ENCODE measurements at places on chromosomes 12 and 14.

GRCh38 chr12:59010941-59011340 is 90.6 kb upstream of the LRIG3 start:
- DNase-seq = no peak

- DNase-seq = no peak
Observed at GRCh38 chr12:89212339-89212771, 139.9 kb downstream of the DUSP6 start.

DNA sequence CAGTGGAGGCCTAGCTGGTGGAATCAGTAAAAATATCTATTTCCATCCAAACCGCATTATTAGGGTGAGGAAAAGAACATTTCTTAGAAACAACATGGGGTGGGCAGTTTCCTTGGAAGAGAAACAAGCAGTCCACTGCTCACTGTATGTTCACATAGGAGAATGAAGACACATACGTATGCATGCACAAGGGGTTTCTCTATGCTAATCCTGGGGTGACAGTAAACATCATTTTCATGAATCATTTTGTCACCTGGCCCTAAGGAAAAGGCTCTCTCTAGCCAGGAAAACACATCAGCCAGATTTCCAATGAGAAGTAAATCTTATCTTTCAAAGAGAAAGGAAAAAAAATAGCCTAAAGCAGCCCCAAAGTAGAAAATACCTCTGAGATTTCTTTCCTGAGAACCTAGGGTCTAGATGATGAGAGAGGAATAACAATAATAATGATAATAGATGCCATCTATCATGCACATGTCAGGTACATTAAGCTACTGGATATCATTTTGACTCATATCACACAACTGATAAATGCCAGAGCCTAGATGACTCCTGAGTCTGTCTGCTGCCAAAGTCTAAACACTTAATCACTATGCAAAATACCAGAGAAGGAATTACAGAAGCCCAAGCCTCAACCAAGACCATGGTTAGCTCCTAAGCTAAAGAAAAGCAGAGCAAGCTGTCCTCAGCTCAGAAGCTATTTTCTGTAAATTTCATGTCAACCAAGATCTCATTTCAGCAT is 520.5 kb upstream of the TMPO start:
- DNase-seq = no peak

DNA sequence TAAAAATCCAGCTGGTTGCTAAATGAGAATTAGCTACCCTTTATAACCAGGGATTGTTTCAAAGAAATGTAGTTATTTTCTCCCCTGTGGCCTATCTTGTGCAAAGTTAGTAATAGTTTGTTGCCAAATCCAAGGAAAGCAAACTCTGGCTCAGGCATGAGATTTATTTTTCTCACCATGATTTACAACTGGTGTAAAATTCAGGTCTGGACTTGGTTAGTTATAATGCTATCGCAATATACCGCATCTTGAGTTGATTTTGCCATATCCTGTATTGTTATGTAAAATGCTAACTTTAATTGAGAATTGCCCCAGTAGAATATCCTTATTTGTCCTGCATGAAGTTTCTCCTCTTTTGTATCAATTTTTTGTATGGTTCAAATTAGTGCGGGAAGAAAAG is 135.5 kb downstream of the CRADD start:
- DNase-seq = no peak

- DNase-seq = no peak
Observed at GRCh38 chr12:25069224-25069623, 120.3 kb upstream of the BCAT1 start.

Measured in stimulated activated CD4-positive, alpha-beta T cell treated with anti-CD3 and anti-CD28 coated beads, TNF-alpha, amount 100 ng/mL, for 1 hour (primary cell).